ENCODE measurements at places on chromosomes 6 and 20.

DNA sequence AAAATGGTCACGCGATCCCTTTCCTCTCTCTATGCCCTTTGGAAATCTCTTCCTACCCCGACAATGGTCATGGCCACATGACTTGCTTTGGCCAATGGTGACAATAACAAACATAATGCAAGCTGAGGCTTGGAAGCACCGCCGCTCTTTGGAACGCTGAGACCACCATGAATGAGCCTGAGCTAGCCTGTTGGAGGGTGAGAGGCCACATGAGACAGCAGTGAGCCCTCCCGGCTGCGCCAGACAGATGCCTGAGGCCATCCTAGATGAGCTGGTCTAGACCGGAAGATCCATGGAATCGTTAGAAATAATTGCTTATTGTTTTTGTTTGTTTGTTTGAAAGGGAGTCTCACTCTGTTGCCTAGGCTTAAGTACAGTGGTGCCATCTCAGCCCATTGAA lies 64.2 kb downstream of the STK35 start:
- no peak for DNase-seq

GRCh38 chr6:151181706-151182363 lies 57.9 kb upstream of the AKAP12 start:
- DNase-seq = no peak

GRCh38 chr20:23507346-23507745 lies 16.4 kb downstream of the CST8 start:
- no peak for DNase-seq

DNA sequence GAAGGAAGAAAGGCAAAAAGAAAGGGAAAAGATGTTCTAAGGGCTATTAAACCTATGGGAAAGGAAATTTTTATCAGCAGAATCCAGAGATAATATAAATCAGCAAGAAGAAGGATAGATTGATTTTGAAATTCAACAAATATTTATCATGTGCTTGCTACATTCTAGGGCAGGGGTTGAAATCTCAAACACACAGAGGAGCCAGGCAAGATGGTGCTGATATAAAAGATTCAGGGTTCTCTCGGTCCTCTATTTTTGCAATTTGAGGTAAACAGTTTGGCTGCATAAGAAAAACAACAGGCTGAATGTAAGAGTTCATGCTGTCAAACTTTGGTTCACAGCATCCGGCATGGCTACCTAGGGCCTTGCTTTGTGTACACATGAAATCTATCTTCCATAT lies 109.6 kb upstream of the BMP2 start:
- no peak for DNase-seq

- no peak for DNase-seq
These were observed 97.5 kb downstream of the TRMT11 start for GRCh38 chr6:126083875-126084274.

All from ascending aorta (tissue), 2 donors.